ENCODE measurements at places on chromosomes 6 and 20. TPM values are rescaled to one million over a fixed set of nuclear protein-coding genes. Genes with fewer than 3 reads are reported as not detected.

DNA sequence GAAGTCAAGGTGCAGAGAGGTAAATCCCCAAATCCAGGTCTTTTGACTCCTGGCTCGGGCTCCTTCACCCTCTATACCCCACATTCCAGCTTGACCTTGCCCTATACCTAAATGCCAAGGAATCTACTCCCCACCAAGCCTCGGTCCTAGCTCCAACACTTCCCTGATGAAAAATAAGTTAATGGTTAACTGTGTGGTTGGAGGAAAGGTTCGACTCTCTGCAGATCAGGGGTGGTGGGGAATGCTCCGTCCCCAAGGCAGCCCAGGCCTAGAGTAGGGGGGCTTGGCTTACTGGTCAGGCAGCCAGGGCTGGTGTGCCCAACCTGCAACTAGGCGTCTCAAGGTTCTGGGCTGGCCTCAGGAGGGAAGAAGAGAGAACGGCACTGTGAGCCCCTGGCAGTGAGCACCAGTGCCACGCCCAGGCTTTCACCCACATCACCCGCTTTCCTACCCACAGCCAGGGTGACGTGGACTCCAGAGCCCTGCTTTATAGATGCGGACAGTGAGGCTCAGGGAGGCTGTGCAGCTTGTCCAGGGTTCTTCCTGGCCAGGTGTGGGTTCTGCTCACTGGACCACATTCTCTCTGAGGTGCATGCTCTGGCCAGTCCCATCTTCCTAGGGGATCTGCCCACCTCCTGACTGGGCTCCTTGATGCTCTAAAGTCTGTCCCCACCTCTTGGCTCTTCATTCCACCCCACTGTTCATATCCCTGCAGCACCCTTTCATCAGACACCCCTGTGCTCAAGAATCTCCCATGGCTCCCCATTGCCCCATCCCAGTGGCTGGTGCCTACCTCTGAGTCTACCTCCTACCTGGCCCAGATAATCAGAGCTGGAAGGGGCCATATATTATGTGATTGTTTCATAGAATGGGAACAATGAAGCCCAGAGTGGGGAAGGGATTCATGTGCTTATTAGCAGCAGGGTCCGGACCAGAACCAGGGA is 8.2 kb downstream of the SPDEF start:
- H3K27me3 ChIP-seq: no peaks in the 10 kb centered on the region
- no peak overlapping the region for H3K27ac ChIP-seq
- H3K4me1 ChIP-seq: no peaks in the 10 kb centered on the region
- DNase-seq: no peak
- H3K4me3 ChIP-seq: no peak overlapping the region

DNA sequence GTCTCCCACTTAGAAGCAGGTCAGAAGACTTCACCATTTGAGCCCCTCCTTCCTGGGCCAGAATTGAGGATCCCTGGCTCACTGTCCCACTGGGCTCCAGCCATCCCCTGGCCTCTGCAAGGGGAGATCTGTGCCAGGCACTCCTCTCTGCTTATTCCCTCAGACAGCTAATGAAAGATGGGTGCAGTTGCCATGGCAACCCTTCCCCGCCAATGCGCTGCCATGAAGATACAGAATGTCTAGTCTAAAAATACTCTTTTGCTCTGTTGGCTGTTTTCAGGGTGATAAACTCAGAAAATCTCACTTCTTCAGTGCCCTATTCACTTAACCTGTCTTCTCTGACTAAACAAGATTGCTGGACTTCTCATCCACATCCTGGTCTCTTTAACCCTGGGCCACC is 13.6 kb upstream of the TTLL2 start:
- no peaks in the 10 kb centered on the region for H3K36me3 ChIP-seq
- peaks cover 7% of the 10 kb centered on the region for H3K27me3 ChIP-seq
- no peak for DNase-seq
- H3K27ac ChIP-seq: no peak overlapping the region
- no peak overlapping the region for H3K4me3 ChIP-seq

DNA sequence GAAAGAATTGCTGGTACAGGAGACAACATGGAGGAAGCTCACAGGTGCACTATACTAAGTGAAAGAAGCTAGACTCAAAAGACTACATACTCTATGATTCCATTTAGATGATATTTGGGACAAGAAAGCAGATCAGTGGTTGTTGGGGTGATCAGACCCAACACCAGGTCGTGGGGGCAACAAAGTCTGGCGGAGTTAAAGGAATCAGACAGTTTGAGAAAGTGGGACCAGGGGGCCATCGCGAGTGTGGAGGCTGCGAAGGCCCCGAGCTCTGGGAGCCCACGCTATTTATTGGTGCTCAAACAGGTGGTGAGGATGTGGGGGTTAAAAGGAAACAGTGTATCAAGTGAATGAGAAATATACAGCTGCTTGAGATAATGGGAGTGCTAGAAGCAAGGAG is 282.8 kb upstream of the SGK1 start:
- H3K36me3 ChIP-seq: no peaks in the 10 kb centered on the region
- H3K4me3 ChIP-seq: no peak overlapping the region
- DNase-seq: no peak
- H3K4me1 ChIP-seq: no peaks in the 10 kb centered on the region
- no peak overlapping the region for H3K27ac ChIP-seq

DNA sequence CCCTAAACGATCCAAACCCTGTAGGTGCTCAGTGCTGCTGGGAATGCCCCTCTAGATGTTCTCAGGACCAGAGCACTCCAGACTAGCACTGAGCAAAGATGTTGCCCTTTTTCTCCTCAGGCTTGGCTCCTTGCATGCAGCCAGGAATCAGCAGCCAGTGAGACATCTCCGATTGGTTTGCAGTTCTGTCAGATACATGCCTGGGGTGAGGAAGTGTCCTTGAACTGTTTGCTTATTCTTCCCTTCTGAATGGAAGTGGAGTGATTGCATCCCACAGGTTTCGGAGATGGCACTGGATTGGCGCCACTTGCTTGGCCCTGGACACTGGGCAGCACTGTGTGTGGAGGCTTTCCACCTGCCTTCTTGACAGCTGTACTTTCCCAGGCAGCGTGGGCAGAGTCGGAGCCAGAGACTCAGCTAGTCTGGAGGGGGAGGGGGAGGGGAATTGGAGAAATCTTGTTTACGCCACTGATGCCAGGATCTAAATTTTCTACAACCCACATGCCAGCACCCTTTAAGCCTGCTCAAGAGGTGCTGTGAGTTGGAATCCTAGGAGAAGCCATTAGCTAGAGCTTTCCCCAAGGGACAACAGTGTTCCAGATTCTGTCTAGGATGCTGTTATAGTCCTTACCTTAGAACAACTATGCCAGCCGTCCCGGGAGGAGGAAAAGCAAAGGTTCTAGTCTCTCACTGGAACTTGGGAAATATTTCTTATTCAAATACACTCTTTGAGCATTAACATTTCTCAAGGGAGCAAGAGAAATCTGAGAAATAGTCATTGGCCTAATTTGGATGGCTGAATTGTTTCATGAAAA is 49.2 kb upstream of the SASH1 start:
- no peak overlapping the region for H3K27ac ChIP-seq
- H3K4me1 ChIP-seq: no peaks in the 10 kb centered on the region

Gene HLA-DRA
- total RNA-seq: 14.0 TPM

Data from activated CD4-positive, alpha-beta T cell treated with anti-CD3 and anti-CD28 coated beads, Interleukin-2, amount 10 ng/mL, durations not matched to agents 24 days and 14 days (primary cell).